Cerebellum (tissue), 4 donors: ENCODE measurements at places on chromosomes 2 and 18. TPM values are rescaled to one million over a fixed set of nuclear protein-coding genes. Genes with fewer than 3 reads are reported as not detected.

GRCh38 chr18:31577195-31577594 is 14.5 kb upstream of the TTR start:
- no peak for DNase-seq

DNA sequence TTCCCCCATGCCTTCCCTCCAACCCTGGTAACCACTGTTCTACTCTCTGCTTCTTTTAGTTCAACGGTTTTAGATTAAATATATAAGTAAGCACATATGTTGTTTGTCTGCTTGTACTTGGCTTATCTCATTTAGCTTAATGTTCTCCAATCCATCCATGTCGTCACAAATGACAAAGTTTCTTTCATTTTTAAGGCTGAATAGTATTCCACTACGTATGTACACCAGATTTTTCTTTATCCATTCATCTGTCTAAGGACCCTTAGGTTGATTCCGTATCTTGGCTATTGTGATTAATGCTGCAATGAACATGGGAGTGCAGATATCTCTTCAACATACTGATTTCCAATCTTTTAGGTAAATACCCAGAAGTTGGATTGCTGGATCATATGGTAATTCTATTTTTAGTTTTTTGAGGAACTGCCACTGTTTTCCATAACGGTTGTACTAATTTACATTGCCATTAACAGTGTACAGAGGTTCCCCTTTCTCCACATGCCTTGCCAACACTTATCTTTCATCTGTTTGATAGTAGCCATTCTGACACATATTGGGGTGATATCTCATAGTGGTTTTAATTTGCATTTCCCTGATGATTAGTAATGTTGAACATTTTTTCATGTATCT is 8.1 kb downstream of the ASB3 start:
- DNase-seq = no peak

DNA sequence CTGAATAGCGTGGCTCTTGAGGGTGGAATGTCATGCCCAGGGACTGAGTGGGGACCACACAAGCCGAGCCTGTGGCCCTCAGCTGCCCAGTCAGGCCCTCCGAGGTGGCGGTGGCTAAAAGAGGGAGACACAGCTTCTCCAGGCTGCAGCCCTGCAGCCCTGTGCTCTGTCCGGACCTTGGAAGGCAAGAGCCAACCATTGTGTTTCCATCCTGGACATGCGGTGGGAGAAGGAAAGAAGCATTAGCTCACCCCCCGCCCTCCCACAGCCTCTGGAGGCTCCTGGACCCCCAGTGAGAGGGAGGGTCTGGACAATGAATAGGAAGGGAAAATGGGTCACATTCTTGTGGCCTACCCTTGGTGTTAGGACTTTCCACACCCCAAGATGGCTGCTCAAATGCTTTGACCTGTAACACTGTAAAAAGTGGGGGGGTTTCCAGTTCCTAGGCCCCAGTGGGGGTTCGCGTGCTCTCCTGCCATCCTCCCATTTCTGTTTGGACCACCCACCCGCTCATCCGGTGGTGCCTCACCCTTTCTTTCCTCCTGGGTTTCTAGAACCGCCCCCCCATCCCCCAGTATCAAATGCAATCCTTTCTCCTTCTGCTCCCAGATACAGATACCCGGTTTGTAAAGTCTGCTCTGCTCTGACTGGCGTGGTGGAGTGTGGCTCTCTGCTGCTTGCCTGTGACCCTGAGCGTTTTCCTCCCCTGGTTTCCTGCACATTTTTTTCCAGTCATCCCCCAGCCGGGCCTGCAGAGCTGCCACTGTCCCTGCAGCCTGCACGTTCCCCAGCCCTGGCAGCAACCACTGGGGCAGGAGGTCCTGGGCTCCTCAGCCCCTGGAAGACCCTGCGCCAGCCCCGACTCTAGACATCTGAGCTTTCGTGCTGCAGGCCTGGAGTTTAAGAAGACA is 36.3 kb upstream of the SMAD7 start:
- DNase-seq = no peak

- DNase-seq = no peak
Measured at GRCh38 chr18:5103693-5104092, 93.4 kb downstream of the AKAIN1 start.

GRCh38 chr2:122070241-122070731 is 314.8 kb downstream of the TSN start:
- DNase-seq = no peak

GRCh38 chr2:177708660-177709444 is 316.3 kb downstream of the AGPS start:
- DNase-seq = peak; percentile 13

DNA sequence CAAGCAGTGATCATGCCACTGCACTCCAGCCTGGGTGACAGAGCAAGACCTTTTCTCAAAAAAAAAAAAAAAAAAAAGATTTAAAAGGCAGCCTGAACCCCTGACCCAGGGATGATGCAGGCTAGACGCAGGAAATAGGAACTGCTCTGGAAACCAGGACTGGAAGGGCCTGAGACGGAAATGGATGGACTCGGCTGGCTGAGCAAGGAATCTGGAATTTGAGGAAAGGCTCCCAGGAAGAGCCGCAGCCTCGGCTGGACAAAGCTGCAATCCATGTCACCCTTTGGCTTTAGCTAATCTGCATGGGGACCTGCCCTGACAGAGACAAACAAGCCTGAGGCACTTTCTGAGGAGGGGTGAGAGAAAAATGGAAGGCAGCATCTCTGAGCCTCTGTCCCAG is 55.0 kb upstream of the DAPL1 start:
- no peak for DNase-seq

DNA sequence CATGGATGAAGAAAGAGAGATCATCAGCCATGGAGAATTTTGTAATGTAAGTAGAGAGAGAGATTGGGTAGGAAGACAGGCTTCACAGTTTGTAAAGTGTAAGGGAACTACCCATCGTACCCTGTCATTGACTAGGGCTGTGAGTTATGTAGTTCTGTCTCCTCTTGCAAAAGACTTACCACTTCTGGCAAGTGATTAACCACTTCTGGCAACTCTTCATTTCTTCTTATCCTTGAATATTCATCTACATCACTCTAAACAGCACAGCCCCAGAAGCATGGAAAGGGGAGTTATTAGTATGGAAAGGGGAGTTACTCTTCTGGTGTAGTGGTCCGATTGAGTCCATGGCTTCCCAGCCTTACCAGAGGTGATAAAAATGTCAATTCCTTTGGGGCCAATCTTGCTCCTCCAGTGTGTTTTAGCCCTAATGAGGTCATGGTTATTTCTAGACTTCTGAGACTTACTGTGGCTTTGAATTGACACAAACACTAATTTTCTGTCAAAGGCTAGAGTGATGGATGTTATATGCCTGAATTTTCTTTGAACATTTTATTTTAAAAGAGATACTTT is 52.0 kb downstream of the STAT1 start:
- DNase-seq = no peak

DNA sequence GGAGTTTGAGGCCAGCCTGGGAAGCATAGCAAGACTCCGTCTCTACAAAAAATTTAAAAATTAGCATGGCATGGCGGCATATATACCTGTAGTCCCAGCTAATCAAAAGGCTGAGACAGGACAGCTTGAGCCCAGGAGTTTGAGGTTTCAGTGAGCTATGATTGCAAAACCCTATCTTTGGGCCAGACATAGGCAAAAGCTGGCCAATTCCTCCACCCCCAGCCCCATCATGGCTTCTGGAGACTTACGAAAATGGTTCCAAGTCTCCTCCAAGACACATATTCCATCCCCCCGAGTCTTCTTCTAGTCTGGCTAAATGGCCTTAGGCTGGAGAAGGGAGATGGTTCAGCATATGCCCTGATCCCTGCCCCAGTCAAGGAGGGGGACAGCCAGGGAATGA is 172.8 kb upstream of the HAAO start:
- no peak for DNase-seq

GRCh38 chr2:160141419-160141818 is 58.7 kb downstream of the ITGB6 start:
- DNase-seq = no peak

DNA sequence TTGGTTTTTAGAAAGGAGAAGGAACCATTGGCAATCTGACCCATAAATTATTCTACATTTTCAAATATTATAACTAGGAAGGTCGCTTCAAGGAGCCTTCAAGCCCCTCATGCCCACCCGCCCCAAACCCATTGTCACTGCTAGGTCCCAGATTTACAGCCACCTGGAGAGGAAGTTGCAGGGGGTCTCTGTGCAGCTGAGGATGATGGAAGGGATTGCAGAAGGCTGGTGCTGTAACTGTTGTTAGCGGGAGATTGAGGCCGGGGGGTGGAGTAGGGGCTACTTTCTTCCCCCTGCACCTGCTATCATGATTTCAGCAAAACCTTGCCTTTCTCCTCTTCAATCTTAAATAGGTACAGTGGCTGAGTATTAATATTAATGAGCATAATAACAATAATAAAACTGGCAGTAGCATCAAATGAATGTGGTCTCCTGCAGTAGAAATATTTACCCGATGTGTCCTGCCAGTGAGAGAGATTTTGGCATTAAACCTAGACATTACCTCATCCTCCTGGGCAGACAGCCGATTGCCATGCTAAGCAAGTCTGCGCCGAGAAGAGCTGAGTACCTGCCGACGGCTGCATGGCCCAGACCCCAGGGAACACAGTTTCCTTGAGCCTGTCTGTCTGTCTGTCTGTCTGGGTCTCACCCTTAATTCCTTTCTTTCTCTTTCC is 225.4 kb downstream of the FAM210A start:
- DNase-seq = peak; percentile 88

GRCh38 chr2:16999347-17000183 is 333.9 kb upstream of the CYRIA start:
- no peak for DNase-seq

GRCh38 chr18:79917169-79917852 is 34.1 kb downstream of the SLC66A2 start:
- no peak for DNase-seq

GRCh38 chr2:106127282-106127771 is 66.8 kb downstream of the UXS1 start:
- no peak for DNase-seq

- no peak for DNase-seq
Measured at GRCh38 chr2:26412091-26412673, 10.5 kb downstream of the DRC1 start.

DNA sequence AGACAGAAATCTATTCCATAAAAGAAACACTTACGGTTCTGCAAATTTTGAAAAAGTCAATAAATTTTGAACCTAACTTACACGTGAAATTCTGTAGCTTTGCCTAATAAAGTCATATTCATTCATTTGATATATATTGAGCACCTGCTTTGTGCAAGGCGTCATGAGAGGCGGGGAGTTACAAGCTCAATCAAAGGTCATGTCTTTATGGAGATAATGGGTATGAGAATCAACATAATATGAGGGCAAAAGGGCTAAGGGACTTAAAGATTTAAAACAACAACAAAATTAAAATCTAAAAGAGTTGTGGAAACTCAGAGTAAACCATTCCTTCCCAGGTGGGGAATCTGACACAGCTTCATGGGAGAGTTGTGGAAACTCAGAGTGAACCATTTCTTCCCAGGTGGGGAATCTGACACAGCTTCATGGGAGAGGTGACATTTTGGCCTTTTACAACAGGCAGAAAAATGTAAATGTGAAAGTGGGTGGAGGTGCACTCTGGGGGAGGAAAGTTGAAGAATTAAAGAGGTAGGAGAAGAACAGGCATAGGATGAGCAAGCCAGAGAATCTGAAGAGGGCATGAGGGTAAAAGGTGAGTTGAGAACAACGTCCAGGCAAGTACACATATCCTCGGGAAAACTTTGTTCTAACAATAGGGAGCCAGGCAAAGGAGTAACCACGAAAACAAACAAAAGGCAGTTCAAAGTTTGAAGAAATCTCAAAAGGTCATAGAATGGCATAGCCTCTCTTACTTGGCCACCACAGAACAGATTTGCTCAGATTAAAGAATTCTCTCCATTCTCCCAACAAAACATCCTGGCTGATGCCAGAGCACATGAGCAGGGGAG is 49.5 kb upstream of the CD226 start:
- no peak for DNase-seq

GRCh38 chr2:85326406-85327159 is 1.2 kb downstream of the TGOLN2 start:
- DNase-seq = no peak

DNA sequence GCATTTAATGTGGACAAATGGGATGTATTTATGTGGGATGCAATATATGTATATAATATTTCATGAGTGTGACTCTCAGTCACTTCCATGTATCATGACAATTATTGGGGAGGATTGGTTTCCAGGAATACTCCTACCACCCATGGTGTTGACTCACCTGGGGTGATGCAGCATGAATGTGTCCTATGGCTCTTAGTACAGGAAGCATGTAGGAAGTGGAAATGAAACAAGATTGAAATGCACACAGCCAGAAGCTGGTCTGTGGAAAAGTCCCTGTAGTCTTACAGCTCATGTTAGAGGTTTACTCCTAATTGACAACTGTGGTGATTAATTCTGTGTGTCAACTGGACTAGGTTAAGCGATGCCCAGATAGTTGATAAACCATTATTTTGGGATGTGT is 89.3 kb upstream of the HAAO start:
- DNase-seq = no peak

GRCh38 chr2:35873921-35874320 is 481.7 kb upstream of the CRIM1 start:
- no peak for DNase-seq

DNA sequence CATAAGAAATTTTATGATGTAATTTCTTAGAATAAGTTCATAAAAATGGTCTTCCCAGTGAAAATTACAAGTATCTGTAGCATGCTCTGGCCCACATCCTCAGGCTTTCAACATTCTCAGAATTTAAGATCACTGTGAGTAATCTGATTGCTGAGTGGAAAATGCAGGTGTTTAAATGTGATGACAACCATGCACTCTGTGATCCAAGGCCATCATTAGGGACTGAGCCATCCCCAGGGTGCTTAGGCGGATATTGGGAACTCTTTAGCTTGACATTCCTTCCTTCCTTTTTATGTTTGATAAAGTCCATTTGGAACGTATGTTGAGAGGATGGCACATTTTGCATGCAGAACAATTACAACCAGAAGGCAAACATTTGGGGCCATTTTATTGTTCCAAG is 95.5 kb downstream of the ARL4C start:
- DNase-seq = no peak

GRCh38 chr18:24778810-24779418 is 318.5 kb downstream of the HRH4 start:
- DNase-seq = no peak

DNA sequence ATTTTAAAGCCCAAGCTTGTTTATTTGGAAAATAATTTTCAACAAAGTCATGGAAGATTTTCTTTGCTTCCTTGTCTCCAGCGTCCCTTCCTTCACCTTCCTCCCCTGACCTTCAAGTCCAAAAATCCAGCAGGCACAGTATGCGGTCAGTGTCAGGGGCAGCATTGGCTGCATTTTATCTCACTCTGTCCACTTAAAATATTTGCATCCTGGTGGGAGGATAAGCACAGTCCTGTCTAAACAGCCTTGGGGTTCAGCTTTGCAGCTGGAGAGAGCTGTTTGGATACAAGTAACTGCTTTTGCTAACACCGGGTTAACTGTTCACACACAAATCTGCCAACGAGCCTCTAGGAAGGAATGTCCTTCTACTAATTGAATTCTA is 318.1 kb downstream of the PDE11A start:
- no peak for DNase-seq

- DNase-seq = peak; percentile 46
Measured at GRCh38 chr2:180416627-180417026, 409.5 kb upstream of the CWC22 start.

The GREB1L gene
- total RNA-seq = 66.2 TPM

The CABLES1 gene
- total RNA-seq = 7.0 TPM

The TCF23 gene
- not detected for total RNA-seq

The GCA gene
- 18.9 TPM for total RNA-seq

The PDCL3 gene
- total RNA-seq = 7.1 TPM

The MOGAT1 gene
- not detected for total RNA-seq

The UGT1A3 gene
- total RNA-seq = not detected

The CEBPZOS gene
- total RNA-seq = 23.5 TPM

The DSG1 gene
- 0.27 TPM for total RNA-seq

The WBP1 gene
- 27.3 TPM for total RNA-seq

The GAREM1 gene
- 12.9 TPM for total RNA-seq

The TNP1 gene
- not detected for total RNA-seq

The BUB1 gene
- total RNA-seq = 20.8 TPM

The FOXD4L1 gene
- total RNA-seq = 0.27 TPM
